ENCODE measurements at places on chromosomes 11 and 22.

DNA sequence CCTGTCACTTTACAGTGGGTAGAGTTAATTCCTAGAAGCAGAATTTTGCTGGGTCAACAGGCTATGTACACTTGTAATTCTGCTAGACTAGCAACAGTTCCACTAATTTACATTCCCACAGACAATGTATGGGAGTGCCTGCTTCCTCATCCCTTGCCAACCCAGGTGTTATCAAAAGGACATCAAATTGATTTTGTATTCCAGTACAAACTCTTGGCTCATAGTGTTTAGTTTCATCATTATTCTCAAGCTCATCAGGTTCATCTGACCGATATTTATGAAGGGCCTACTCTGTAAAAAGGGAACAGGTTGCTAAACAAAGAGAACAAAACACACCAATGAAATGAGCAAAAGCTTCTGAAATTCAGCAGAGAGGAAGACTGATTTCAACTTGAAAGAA, 30.7 kb downstream of the PITPNB start:
- DNase-seq, result no peak

- no peak for DNase-seq
These were observed 37.6 kb downstream of the LIF start for GRCh38 chr22:30208631-30209603.

DNA sequence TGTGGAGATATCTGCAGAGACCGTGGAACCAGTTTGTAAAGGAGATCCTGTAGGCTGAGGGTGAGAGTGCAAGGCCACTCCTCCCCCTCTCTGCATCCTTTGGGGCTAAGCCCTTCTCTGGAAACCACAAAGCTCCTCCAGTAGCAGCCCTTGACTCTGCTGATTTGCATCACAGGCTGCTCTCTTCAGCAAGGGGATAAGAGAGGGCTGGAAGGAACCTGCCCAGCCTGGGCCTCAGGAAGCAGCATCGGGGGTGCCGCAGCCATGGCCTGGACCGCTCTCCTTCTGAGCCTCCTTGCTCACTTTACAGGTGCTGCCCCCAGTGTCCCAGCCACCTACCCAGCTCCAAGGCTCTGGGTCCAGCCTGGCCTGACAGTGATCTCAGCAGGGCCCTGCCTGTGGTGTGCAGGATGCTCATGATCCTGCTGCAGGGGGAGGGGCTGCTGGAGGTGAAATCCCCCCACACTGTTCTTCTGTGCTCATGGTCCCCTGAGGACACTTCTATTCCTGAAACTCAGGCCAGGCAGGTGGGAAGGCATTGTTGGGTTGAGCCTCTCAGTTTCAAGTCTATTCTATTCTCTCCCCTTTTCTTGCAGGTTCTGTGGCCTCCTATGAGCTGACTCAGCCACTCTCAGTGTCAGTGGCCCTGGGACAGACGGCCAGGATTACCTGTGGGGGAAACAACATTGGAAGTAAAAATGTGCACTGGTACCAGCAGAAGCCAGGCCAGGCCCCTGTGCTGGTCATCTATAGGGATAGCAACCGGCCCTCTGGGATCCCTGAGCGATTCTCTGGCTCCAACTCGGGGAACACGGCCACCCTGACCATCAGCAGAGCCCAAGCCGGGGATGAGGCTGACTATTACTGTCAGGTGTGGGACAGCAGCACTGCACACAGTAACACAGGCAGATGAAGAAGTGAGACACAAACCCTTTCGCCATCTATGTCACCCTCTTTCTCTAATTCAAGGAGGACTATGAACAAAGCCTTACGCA, 68.5 kb upstream of the IGLL5 start:
- DNase-seq, result no peak

DNA sequence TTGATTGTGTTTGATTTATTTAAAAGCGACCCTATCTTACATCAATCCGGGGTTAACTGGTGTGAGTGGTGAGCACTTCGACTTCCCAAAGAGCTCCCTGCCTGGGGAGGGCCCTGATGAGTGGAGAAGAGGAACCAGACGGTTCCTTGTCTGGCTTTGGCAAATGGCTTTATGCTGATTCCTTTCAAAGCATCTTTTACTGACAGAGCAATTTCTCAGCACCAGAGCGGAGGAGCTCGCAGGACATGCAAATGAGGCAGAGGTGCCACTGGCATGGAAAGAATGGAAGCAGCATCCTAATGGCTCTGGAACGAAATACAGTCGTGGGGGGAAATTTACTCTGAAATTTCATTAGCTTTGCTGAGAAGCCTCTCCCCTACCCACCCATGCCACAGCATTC, 410.9 kb upstream of the B3GAT1 start:
- no peak for DNase-seq

- DNase-seq, result no peak
These were observed 4.2 kb downstream of the ALDH3B1 start for GRCh38 chr11:68014157-68014946.

GRCh38 chr22:47307326-47307725, 544.9 kb downstream of the TBC1D22A start:
- DNase-seq, result no peak

- no peak for DNase-seq
These were observed 95.9 kb downstream of the TIMP3 start for GRCh38 chr22:32897400-32897799.

DNA sequence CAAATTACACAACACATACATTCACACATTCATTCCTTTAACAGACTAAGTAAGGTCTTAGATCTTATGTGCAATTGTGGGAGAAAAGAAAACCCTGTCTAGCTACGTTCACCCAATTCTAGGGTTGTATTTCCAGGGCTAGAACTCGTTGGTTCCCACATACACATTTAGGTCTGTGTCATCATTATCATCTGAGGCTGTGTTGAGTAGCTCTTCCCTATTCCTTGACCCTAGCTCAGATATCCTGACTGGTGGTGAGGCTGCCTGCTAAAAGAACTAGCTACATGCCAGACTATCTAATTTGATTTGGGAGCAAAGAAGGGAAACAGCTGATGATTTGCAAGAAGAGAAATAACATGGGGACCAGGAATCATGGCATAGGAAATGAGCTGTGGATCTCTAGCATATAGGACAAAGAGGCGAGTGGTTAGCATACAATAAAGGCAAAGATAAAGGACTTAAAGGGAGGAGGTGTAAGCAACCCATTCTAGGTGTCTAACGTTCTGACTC, 27.5 kb upstream of the OR10G7 start:
- DNase-seq, result no peak

DNA sequence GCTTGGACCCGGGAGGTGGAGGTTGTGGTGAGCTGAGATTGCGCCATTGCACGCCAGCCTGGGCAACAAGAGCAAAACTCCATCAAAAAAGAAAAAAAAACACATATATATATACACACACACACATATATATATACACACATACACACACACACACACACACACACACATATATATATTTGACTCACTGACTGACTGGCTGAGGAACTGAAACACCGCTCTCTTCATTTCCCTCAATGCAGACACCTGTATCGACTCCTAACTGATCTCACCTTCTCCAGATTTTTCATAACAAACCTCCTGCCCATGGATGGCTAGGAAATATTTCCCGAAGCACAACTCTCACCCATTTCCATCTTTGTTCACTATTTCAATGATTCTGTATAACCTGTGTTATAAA, 140.7 kb upstream of the ANO3 start:
- DNase-seq, result no peak

GRCh38 chr22:45096256-45096907, 67.3 kb upstream of the NUP50 start:
- peak; percentile 85 for DNase-seq

GRCh38 chr22:41532908-41533825, 11.1 kb downstream of the POLR3H start:
- DNase-seq, result peak; percentile 80

DNA sequence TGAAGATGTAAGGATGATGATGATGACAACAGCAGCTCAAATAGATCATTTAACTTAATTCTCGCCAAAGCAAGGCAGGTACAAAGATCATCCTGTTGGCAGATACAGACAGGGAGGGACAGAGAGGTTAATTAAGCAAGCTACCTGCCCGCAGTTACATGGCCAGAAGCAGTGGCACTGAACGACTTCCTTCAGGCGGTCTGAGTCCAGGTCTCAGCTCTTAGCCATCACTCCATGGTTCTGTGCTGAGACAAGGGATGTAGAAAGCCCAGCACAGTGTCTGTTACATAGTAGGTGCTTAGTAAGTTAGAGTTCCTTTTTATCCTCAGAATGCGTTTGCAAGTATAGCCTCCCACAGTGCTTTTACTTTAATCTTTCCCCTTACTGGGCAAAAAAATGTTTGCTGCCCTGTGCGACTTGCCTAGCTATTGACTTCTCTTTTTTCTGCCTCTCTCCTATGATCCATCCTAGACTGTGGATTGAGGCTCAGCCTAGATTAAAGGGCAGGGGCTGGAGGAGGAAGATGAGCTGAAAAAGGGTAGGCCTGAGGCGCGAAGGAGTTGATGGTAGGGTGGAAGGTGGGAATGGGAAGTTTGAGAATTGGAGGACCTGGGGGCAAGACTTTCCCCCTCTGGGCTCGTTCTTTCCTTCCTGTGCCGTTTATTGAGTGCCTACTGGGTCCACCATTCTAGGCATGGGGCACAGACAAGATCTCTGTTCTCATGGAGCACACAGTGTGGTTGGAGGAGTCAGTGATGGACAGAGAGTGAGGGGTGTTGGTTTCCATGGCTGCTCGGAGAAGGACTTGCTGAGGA, 108.2 kb upstream of the OR4B1 start:
- DNase-seq, result no peak

- no peak for DNase-seq
These were observed 123.8 kb downstream of the RAB38 start for GRCh38 chr11:88051396-88051795.

DNA sequence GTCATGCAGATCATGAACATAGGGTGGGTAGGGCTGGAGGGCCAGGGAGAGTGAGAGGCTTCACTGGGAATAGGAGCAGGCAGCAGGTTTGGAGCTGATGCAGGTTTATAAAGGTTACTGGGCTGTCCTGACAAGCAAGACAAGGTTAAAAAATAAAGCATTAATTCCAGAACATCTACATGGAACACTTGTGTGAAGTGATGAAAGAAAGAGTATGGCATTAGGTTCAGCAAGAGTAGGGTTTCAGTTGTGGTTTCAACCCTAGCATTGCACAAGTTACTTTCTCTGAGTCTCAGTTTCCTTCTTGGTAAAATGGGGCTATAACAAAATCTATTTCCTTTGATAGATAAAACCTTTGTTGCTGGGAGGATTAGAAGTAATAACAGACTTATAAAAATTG, 114.6 kb upstream of the SESN3 start:
- no peak for DNase-seq

DNA sequence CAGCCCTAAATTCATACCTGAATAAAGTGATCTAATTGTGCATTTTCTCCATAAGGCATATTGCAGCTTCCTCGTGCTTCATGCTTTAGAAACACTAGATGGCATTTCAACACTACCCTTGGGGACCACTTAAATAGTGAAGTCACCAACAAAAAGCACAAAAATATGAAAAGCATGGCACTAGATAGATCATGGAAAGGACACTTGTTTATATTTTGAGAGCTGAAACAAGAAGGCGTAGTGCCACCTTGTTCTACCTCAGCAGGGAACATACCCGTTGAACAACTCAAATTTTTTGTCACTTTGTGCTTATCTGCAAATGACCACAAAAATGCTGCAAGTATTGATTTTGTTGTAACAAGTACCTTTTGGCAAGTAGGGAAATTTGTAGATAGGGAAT, 8.6 kb downstream of the TBCEL start:
- no peak for DNase-seq

GRCh38 chr22:39234867-39235687, 9.7 kb downstream of the PDGFB start:
- no peak for DNase-seq

GRCh38 chr11:2540223-2540991, 95.6 kb downstream of the KCNQ1 start:
- DNase-seq, result no peak

- DNase-seq, result no peak
These were observed 12.1 kb upstream of the SF1 start for GRCh38 chr11:64790205-64791095.

GRCh38 chr22:46598737-46599424, 21.3 kb upstream of the GRAMD4 start:
- no peak for DNase-seq

DNA sequence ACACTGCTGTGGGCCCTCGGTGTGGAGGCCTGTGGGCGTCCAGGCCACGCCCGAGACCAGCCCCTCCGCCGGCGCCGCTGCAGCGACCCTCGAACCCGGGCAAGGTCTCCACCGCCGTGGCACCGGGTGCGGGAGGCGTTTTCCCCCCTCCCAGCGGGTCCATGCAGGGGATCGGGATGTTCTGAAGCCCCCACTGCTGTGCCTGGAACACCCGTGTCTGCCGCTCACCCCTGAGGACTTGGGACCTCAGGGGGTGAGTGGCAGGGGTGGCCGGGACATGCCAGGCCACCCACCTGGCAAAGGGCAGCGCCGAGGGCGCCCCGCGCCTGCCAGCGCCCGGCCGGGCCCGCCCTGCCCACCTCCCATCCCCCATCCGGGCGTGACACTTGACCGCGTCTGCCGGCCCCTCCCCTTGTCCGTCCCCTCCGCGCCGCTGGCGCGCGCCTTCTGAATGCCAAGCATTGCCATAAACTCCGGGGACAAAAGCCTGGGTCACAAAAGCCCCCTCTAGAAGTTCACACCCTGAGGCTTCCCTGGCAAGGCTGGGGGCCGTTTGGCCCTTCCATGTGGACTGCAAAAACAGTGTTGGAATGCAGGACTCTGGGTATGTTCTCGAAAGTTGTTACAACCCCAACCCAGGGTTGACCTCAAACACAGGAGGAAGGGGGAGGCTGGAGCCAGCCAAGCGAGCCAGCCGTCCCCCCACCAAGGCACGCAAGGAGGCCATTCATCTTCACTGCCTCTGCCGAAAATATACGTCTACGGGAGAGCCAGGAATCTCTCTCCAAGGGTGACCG, 819 bp upstream of the KCNQ1OT1 start:
- DNase-seq, result no peak

- no peak for DNase-seq
These were observed 308.4 kb downstream of the BRD1 start for GRCh38 chr22:49519117-49519737.

GRCh38 chr11:134144744-134145143, 75.9 kb downstream of the JAM3 start:
- no peak for DNase-seq

- peak; percentile 46 for DNase-seq
These were observed 2.1 kb downstream of the LGALS12 start for GRCh38 chr11:63508009-63508408.

DNA sequence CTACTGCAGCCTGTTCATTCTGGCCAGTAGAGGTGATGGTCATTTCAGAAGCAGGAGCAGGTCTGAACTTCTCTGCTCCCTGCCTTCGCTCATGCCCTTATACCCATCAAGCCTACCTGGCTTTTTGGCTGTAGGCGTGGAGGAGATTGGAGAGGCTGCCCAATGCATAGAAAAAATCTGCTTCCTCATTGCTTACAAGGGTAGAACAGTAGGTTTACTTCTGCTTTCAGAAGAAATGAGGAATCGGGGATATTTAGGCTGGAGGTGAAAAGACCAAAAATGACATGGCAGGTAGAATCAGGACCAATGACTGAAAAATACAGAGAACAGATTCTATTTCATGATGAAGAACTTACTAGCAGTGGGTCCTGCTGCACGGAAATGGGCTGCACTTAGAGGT, 72.9 kb upstream of the YWHAH start:
- no peak for DNase-seq

GRCh38 chr11:110049501-110050200, 43.5 kb upstream of the ZC3H12C start:
- no peak for DNase-seq
